ENCODE measurements at places on chromosomes 12 and 14.
A peak's percentile ranks its signal among the peaks of the same experiment; 100 is the strongest.

GRCh38 chr14:94633121-94633520 lies 20.9 kb downstream of the SERPINA3 start:
- DNase-seq, result no peak

GRCh38 chr12:124015494-124016461 lies 42.8 kb downstream of the ZNF664 start:
- DNase-seq, result peak; percentile 34

DNA sequence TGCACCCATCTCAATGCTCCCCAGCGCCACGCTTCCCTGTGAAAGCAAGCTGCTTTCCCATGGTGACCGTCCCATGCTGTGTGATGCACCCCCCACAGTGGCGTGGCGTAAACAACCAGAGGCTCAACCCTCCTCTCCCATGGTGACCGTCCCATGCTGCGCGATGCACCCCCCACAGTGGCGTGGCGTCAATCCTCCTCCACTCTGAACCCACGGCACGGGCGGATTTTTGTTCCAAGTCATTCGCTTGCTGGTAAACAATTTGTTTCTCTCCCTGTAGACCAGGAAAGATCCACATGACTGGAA lies 8.9 kb downstream of the STX2 start:
- peak; percentile 13 for DNase-seq

- no peak for DNase-seq
Measured at GRCh38 chr12:25332143-25332542, 81.4 kb upstream of the KRAS start.

DNA sequence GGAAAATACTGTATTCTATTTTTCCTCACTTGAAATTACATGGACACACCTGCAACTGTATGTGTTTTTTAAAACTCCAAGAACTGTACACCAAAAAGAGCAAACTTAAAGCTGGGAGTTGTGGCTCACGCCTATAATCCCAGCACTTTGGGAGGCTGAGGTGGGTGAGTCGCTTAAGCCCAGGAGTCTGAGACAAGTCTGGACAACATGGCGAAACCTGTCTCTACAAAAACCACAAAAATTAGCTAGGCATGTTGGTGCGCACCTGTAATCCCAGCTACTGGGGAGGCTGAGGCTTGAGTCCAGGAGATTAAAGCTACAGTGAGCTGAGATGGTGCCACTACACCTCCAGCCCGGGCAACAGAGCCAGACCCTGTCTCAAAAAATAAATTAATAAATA lies 95.9 kb downstream of the SINHCAF start:
- DNase-seq, result no peak

DNA sequence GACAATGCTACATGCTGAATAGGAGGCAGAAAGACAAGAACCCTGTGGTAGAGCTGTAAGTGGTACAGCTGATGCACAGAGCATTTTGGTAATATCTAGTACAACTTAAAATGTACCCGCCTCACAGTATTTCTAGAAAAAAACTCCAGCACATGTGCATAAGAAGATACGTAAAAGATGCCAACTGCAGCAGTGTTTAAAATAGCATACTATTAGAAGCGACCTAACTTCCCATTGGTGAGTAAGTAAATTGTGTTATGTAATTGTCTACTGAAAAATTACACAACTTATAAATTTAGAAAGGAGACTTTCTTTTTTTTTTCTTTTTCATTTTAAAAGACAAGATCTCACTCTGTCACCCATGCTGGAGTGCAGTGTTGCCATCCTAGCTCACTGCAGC lies 114.3 kb upstream of the CAND1 start:
- DNase-seq, result no peak

DNA sequence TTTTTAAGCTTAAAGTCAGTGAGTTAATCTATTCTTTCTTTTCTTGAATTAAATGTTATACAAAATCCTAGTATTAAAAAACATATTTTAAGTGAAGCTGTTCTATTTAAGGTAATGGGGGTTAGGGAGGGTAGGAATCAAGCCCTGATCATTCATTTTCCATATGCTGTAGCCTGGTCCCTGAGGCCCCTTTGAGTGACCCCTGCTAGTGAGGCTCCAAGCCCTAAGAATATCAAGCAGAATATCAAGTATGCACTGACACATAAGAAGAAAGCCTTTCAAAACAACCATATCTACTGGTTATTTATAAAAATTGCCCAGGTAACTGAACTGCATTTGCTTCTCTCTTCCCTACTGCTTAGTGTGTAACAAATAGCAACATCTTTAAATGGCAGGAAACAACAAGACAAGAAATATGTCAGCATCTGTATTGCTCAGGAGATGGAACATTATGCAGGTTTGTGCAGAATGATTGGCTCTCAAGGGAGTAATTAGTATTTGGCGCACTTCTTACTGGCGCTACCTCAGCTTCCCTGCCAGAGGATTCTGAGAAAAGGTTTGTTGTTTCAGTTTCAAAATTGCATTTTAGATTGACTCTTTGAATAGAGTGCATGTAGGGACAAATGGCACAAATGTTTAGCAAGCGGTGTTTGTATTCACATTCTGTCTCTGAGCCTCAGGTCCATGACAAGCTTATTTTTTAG lies 223.0 kb downstream of the DUSP6 start:
- DNase-seq, result peak; percentile 37

DNA sequence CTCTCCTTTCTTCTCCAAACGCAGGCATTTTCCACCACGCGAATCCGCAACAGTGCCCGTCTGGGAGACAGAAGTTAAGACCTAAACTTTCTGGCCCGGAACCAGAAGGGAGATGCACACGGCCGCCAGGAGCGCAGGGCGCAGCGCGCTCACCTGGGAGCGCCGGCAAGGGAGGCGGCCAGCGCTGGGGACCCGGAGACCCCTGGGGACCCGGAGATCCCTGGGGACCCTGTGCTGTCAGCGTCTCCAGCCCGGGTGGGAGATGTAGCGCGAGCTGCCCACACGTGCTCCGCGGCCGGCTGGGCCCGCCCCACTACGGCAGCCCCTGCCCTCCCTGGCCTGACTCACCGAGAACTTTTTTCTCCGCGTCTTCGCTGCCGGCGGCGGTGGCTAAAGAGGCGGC lies 620 bp downstream of the YBX3 start:
- peak; percentile 27 for DNase-seq

- DNase-seq, result no peak
Measured at GRCh38 chr14:96806836-96807235, 9.7 kb downstream of the VRK1 start.

DNA sequence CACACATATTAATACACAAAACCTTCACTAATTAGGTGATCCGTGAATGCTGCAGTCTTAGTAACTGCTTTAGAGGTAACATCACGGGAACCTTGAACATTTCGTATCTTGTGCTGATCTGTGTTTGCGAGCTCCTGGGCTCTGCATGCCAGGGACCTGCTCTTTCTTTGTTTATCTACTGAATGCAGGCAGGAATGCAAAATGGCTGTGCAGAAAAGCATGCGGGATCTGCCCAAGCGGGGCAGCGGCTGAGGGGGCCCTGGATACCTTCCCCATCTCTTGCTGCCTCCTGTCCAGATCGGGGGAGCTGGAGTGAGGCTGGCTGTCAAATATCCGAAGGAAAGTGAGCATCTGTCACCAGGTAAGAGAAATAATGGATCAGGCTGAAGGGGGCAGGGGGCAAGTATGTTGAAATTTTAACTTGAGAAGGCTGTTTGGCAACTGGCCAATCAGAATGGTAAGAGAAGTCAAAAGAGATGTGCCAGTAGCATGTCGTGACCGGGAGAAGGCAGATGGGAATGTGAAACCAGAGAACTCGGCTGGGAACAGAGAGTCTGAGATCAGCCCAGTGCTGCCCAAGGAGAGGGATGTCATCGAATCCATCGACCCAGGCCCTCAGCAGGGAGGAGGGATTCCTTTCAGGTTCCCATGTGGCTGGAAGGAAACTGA lies 191.4 kb downstream of the TTC7B start:
- peak; percentile 44 for DNase-seq

- DNase-seq, result no peak
Measured at GRCh38 chr12:91804533-91804932, 341.1 kb downstream of the BTG1 start.

DNA sequence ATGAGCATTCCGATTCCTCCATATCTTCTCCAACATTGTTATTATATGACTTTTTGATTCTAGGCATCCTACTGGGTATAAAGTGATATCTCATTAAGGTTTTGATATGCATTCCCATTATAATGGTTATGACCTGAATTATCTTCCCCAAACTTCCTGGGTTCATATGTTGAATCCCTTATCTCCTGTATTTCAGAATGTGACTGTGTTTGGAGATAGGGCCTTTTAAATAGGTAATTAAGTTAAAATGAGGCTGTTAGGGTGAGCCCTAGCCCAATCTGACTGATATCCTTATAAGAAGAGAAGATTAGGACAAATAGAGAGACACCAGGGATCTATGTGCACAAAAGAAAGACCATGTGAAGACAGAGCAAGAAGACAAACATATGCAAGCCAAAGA lies 96.9 kb upstream of the PMCH start:
- no peak for DNase-seq

DNA sequence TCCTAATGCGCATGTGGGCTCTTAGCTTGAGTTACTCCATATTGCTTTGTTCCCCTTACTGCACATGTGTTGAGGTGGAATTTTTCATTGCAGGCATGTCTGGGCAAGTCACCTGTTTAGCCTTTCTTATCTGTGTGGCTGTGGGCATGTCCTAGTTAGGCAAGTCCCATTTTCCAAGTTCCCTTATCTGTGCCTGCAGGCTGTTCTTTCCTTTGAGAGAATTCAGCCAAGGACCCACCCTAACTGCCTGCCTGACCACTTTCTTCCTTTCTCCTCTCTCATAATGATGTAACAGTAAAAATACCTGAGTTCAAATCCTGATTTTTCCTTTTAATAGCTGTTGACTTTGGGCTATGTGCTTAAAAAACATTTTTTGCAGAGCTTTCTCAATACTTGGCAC lies 870.6 kb downstream of the NRXN3 start:
- no peak for DNase-seq

DNA sequence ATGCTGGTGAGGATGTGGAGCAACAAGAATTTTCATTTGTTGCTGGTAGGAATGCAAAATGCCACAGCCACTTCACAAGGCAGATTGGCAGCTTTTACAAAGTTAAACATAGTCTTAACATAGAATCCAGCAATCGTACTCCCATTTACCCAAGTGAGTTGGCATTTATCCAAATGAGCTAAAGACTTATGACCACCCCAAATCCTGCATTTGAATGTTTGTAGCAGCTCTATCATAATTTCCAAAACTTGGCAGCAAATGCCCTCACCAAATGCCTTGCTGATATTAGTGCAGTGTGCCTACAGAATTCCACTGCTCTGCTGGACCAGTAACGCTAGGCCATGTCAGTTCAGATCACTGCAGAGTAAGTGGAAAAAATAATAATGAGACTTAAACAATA lies 120.7 kb upstream of the AMIGO2 start:
- no peak for DNase-seq

- DNase-seq, result no peak
Measured at GRCh38 chr12:110721570-110721969, 21.1 kb downstream of the PPP1CC start.

DNA sequence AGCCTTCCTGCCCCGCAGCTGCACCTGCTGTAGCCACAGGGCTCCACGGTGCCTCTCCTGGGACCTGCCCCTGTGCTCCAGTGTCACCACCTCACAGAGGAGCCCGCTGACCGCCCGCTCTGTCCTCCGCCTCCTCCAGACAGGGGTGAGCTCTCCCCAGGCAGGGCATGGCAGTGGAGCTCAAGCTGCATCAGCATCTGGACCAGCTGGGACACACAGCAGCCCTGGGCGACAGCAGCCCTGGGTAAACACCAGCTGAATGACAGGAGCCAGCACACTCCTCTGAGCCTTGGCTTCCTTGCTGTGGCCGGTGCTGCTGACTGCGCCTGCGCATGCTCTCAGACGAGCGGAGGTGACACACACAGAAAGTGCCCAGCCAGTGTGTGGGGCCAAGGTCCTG lies 22.0 kb downstream of the CHGA start:
- no peak for DNase-seq

DNA sequence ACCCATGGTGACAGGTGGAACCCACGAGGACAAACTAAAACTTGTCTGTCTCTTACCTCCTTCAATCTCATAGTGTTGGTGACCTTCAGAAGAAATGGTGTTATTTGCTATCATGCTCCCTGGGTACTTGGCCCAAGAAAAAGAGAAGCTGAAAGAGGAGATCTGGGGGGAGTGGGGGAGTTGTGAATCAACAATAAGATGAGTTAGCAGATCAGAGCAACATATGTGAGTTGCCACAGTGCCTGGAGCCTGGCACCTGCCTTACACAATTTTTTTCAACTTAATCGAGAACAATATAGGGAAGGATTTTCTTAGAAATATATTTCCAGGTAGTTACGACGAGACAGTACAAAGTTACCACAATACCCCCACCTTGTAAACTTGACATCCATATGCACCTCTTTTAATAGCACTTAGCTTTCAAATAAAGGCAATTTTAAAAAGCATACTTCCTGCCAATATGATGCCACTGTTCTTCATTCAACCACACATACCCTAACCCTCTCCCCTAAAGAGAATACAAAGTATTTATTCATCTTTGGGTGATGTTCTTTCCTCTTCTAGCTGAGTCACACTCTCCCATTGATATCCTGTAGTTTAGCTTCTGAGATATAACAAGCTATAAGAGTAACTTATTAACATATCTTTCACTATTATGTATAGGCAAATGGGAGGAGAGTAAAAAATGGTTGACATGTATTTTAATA lies 424.1 kb upstream of the OR4E1 start:
- DNase-seq, result no peak

GRCh38 chr14:96525452-96525851 lies 23.3 kb downstream of the PAPOLA start:
- DNase-seq, result no peak

DNA sequence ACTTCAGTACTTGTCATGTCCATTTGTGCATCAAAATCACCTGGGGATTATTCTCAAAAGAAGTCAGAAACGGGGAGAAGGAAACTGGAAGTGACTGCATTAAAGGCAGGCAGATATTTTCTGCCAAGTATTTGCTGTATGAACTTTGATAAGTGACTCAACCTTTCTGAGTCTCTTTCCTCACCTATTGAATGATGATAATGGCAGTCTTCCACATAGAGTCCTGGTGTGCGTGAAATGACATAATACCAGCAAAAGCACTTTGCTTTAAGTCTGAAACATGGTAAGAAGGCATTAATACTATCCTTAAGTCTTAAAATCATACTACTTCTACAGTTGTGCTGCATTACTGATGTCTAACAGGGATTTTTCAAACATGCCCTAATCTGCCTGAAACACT lies 278.5 kb downstream of the ADAMTS20 start:
- no peak for DNase-seq

GRCh38 chr12:55250944-55251343 lies 6.5 kb downstream of the OR6C74 start:
- DNase-seq, result no peak

DNA sequence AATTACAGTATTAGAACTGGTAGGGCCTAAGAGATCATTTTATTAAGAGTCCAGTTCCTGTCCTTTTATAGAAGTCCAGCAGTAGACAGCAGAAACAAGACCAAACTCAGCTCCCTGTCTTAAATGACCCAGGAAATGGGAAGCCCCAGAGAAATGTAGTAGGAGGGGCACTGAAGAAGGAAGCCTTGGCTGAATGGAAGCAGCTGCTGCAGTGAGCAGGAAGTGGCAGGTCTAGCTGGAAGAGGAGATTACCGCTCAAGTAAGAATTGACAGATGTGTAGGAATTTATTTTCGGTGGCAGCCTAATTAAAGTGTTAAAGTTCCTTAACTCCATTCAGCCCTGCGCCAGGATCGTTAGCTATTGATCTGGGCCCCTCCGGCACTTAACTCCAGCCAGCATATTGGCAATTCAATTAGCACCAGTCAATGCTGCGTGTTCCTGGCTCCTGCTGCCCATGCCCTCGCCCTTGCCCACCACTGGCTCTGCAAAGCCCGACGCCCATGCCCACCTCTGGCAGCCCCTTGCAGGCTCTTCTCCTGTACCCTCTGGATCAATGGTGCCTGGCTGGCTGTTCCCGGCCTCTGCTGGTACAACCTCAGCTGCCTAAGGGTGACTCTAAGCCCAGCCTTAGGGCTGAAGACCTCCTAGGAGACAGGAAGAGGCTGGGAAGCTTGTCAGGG lies 21.1 kb downstream of the ZFHX2 start:
- no peak for DNase-seq

Data from brain (organoid and tissue), 16 donors.